ENCODE measurements at places on chromosomes 13 and 19.

GRCh38 chr13:99105160-99105559, 95.5 kb upstream of the UBAC2 start:
- no peak for DNase-seq

DNA sequence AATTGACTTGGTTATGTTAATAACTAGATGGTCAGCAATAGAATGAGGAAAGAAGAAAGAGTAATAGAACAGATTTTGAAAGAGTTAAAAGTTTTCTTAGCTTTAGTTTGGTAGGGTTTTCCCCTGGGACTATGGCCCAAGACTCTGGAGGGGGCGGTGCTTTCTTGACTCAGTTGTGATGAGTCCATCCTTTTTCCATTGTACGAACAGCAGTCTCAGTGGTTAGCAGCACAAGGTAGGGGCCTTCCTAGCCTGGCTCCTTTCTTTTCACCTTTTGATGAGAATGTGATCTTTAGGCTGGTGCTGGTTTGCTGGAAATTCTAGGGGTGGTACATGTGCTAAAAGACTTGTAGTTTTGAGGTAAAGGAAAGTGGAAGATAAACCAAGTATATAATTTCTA, 38.8 kb downstream of the ZNF506 start:
- DNase-seq, result no peak

DNA sequence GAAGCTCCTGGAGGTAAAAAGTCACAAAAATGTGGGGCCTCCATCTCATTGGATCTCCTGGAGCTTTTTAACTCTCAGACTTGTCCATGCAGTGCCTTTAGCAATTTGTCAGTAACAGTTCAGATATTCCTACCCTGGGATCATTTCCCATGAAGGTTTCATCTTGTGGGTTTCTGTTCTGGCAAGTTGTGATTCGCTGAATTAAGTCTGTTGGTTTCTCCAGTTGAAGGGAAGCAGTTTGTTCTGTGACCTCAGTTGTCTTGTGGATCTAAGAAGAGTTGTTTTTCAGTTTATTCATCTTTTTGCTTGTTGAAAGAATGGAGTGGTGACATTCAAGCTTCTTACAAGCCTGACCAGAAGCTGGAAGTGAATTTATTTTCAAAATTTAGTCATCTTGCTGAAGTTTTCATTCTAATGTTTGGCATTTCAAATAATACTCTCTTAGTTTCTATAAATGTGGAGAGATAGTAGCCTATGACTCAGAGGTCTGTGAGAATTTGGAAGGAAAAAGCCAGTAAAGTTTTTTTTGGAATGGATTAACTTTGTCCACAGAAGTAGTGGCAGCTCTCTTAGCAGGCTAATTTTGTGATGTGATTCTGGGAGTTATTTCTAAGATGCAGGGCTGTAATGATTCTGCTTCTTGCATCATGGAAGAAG, 120.1 kb upstream of the CSNK1A1L start:
- DNase-seq, result no peak

DNA sequence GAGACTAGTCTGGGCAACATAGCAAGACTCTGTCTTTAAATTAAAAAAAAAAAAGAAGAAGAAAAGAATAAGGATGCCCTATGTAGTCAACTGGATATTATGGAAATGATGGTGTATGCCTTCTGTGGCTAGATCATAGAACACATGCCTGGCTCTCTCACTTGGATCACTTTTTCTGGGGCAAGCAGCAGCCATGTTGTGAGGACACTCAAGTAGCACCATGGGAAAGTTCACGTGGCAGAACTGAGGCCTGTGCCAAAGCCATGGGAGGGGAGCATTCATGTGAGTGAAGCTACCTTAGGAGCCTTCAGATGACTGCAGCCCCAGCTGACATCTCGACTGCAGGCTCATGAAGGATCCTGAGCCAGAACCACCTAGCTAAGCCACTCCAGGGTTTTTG, 12.0 kb downstream of the PLAUR start:
- DNase-seq, result no peak

- no peak for DNase-seq
Observed at GRCh38 chr13:96417939-96418685, 328.2 kb downstream of the HS6ST3 start.

DNA sequence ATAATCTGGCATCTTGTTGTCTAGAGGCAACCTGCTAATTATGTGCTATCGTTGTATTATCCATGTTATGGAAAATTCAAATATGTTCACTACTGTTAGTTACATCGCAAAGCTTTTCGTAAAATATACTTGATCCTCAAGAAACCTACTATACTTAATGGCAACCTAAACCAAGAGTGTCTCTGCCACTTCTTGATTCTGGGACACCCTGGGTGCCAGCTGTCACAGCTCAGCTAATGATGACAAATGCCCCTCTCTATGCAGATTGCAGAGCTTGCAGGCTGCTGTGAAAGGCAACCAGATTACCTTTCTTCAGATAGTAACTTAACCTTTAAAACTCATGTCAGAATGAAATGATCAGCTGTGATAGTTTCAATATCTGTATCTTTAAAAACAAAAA, 8.9 kb upstream of the MAB21L1 start:
- no peak for DNase-seq

DNA sequence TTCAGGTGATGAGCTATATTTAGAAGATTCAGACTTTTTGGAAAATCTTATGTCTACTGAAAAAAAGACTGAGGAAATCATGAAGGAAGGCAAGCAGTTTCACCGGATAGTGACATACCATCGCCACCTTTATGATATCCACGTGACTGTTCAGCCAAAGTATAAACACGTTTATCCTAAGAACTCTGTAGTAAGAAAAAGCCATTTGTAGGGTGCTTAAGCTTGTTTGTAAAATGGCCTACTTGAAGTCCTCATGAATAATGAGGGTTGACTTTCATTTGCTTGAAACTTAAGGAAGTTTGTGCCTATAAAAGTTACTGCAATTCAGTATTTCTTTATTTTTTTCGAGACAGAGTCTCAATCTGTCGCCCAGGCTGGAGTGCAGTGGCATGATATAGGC, 7.8 kb upstream of the TDRD12 start:
- DNase-seq, result no peak

- no peak for DNase-seq
Observed at GRCh38 chr19:46902402-46902766, 41.6 kb downstream of the ARHGAP35 start.

GRCh38 chr13:95813139-95813538, 136.2 kb downstream of the DNAJC3 start:
- DNase-seq, result no peak

DNA sequence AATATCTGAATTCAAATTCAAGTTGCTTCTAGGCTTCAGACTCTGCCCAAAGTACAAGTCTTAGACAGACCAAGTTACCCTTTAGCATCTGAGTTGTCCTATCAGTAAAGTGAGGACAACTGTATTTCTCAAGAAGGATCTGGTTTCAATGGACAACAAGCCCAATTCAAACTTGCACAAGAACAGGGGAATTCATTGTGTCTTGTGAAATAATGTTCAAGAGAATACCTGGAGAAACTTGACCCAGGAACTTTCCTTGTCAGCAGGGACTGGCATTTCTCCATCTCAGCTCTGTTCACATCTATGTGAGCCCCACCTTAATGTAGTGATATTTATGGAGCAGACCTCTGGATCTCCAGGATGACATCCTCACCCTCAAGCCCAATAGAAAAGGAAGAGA, 894.9 kb upstream of the SLC10A2 start:
- no peak for DNase-seq

- no peak for DNase-seq
Observed at GRCh38 chr19:35288331-35288730, 3.6 kb upstream of the MAG start.

GRCh38 chr13:78299832-78300623, 303.3 kb downstream of the POU4F1 start:
- DNase-seq, result no peak

DNA sequence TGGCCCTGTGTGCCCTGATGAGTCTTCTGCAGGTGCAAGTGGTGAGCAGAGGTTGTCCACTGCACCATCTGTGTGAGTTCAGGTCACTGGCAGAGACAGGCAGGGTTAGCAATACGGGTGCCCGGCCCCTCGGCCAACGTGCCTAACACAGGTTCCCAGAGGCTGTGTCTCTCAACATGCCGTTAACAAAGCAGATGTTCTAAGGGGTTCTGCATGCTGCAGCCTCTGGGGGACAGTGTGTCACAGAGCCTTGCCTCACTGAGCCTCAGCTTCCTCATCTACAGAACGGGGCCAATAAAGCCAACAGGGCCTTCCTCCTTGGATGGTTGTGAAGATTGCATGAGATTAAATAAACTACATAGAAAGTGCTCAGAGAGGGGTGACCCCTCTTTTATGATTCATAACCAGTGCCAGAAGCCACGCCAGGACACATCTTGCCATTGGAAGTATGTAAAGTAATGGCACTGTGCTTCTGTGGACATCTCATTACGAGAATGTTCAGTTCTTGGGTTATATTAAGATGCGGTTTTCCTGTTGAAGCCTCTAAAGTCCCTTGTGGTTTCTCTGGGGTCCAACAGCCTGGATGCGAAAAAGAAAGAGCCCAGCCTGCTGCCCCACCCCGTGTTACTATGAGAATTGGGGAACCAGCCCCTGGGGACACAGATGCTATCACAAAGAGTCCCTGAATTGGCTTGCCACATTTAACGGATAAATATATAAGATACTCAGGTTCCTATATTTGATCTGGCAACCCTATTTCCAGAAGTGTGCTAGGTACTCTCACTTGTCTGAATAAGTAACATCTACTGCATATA, 11.2 kb upstream of the ARHGEF18 start:
- DNase-seq, result no peak

DNA sequence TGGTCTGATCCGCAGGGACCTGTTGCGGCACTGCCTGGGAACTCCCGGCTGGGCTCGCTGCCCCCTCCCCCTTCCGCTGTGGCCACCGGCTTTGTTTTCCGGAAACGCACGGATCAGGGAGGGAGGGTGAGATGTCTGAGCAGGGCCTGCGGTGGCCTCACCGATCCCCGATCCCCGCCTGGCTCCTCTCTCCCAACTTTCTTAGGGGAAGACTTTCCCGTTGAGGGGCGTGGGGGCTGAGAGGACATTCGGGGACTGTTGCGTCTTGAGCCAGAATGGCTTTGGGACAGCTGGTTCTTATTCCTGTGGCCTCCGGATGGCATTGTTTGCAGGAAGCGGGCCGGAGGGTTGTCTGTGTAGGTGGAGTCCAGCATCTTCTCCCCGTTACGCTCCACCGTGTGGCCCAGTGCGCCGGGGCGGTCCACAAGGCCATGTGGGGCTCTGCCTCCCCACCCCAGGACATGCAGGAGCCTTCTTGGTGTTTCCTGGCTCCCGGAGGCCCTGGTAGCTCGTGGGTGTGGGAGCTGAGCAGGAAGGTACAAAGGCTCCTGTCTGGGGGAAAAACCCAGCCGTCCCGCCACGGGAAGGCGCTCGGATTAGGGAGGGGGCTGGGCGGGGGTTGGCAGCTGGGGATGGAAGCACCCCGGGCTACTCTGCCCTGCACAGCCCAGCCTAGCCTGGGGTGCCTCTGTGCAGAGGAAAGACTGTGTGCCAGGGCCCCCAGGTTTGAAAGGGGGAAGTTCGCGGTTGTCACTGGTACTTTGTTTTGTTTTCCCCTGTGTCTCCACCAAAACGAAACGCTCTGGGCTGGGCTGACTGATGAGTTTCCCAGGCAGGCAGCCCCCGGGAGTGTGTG, 1.3 kb downstream of the CSNK1G2 start:
- DNase-seq, result peak; percentile 52

DNA sequence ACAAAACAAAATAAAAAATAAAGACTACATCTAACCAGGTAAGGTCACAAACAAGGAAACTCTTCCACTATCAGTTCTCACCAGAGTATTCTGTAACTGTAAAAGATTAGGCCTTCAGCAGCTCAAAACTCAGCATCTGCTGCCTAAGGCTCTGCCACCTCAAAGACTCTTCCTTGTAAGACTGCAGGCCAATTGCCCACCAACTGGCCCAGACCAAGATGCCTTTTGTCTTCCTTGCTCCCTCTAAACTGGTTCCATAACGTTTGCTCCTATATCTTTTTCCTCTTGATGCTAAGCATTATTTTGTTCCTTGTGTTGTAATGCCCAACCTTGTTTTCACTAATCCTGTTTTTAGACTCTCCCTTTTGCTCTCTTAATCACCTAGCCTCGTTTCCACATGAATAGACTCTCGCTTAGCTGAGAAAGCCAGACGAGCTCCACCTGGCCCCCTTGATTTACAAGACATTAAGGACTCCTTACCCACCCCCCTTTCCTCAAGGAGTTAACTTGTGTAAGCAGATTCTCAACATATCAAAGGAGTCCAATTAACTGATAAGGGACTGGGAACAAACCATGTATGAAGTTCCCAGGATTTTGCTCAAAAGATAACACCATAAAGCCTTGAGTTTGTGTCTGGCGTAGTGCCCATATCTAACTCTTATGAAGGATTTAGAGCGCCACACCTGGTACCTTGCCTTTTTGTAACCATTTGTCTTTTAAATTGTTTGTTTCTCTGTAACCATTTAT, 1.5 kb downstream of the ZNF814 start:
- peak; percentile 37 for DNase-seq

- DNase-seq, result no peak
Observed at GRCh38 chr19:38234615-38235014, 10.6 kb upstream of the DPF1 start.

- DNase-seq, result no peak
Observed at GRCh38 chr19:48685583-48685982, 10.2 kb upstream of the FUT2 start.

Measured in urinary bladder (tissue), 4 donors.